ENCODE measurements at places on chromosomes 6 and 20. TPM values are rescaled to one million over a fixed set of nuclear protein-coding genes. Genes with fewer than 3 reads are reported as not detected.

PROKR2 gene
- not detected for total RNA-seq

MDFI gene
- total RNA-seq, result 1.2 TPM

OPN5 gene
- not detected for total RNA-seq

SCAND1 gene
- 52.7 TPM for total RNA-seq

FRK gene
- 0.33 TPM for total RNA-seq

BTN1A1 gene
- not detected for total RNA-seq
